ENCODE measurements at places on chromosomes 6 and 20.

DNA sequence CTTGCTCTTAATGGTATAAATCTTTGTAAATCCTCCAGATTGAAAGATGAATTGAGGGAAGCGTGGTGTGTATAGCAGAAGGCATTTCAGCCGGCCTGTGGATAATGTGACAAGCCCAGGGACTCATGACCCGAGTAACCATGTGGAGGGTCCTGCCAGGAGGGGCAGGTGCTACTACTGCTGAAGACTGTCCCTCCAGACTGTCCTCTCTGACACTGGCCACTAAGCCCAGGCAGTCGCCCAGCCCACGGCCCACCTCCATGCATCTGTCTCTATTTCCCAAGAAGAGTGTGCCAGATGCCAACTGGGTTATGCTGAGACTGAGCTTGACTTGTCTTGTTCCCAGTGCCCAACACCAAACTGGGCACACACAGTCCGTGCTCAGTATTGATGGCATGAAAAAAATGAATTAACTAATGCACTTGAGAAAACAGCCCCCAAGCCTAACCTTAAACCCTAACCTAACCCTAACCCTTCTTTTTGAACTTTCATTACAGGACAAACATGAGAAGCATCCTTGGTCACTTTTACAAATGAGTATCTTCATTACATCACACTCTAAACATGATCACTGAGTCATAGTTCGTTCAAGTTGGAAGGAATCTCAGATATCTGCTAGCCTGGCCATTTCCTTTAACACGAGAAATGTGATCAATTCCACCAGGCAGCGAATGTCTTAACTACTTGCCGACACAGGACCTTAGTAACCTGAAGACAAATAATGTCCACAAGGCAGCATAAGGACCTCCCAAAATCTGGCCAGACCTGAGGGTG is 182.2 kb upstream of the RREB1 start:
- no peak for DNase-seq

DNA sequence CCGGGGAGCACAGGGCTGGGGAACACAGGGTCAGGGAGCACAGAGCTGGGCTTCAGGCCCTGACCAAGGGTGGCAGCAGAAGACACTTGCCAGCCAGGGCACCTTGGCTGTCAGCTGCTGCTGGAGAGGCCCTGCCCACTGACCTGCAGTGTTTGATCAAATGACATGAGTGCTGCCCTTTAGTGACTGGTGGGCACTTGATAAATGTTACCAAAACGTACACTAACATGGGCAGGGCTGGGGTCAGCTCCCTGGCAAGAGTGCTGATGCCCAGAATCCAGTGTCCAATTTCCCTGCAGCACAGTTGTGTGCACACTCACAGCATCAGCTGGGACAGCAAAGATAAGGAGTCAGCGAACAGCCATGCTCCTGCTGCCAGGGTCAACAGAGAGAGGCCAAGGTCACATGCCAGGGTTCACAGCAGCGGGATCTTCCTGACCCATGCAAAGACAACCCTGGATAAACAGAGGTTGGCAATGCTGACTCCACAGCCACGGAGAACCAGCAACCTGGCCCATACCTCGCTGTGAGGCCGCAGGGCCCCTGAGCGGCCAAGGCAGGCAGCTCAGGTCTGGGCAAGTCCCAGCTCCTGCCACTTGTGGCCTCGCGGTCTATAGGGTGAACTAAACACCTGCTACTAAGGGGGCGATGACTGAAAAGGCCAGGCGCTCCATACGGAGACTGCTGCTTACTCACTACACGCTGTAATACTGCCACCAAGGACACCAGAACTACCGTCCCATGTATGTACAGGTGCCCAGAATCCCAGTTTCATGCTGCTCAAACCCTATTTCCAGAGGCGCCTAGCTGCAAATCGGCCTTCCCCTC is 46.3 kb downstream of the NINL start:
- DNase-seq, result no peak

DNA sequence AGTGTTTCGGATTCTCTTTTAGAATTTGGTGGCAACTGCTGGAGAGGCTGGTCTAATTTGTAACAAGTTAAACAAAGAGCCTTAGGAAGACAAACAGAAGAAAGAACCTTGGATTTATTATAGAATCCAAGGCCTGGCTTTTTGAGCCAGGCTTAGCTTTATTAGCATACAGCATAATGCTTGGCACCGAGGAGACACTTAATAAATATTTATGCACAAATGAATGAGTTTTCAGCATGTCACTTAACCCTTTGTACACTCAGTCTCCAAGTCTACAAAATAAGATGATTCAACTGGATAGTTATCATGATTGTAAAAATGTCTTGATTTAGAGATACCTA is 38.2 kb upstream of the AFDN start:
- DNase-seq, result no peak

DNA sequence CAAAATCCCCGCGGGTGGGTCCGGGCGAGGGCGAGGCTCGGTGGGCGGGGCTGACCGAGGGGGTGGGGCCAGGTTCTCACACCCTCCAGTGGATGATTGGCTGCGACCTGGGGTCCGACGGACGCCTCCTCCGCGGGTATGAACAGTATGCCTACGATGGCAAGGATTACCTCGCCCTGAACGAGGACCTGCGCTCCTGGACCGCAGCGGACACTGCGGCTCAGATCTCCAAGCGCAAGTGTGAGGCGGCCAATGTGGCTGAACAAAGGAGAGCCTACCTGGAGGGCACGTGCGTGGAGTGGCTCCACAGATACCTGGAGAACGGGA is 809 bp downstream of the HLA-G start:
- DNase-seq, result no peak

DNA sequence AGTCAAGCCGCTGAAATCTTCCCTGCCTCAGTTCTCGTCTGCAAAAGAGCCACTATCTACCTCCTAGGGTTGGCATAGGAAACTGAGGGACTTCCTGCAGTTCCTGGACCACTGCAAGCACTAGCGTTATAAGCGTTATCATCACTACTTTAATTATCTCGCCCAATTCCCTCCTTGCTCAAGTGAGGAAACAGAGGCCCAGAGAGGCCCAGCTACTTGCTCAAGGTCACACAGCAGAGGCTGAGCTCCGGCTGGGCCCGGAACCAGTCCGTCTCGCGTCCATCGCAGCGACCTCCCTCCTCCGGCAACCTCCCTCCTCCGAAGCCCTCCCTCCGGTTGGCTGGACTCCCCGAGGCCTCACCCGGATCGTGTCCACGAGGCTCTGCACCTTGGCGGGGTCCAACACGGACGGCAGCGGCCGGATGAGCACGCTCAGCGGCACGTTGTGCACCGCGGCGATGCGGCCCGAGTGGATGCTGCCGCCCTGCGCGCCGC is 338 bp downstream of the SRXN1 start:
- no peak for DNase-seq

- no peak for DNase-seq
Measured at GRCh38 chr6:161479376-161479775, 205.5 kb upstream of the AGPAT4 start.

DNA sequence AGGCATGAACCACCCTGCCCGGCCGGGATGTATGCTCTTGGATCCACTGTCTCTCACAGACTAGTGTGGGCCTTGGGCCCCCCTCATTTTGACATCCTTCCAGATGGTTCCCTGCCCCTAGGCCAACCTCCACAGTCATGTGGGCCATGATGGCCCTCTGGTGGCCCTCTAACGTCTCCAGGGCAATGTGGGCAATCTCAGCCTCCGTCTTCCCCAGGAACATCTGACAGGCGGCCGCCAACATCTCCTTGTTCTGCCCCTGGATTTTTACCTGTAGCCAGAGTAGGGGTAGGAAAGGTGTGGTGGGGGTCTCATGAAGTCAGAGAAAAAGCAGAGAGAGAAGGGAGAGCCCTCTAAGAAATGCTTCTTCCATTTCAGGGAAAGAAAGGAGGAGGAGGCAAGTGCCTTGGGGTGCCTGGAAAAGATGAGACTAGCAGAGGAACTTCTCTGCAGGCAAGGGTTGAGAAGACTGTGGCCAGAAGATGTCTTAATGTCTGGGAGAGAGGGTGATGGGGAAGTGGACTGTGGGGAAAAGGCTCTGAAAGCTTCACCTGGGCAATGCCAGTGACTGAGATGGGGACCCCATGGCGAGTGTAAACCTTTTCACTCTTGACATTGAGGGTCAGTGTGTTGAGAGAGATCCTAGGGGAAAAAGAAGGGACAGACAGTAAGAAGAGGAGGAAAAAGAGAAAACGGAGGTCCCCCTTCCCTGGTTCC is 1.3 kb downstream of the FLOT1 start:
- no peak for DNase-seq

- DNase-seq, result no peak
Measured at GRCh38 chr20:48807586-48808381, 20.0 kb downstream of the PREX1 start.

DNA sequence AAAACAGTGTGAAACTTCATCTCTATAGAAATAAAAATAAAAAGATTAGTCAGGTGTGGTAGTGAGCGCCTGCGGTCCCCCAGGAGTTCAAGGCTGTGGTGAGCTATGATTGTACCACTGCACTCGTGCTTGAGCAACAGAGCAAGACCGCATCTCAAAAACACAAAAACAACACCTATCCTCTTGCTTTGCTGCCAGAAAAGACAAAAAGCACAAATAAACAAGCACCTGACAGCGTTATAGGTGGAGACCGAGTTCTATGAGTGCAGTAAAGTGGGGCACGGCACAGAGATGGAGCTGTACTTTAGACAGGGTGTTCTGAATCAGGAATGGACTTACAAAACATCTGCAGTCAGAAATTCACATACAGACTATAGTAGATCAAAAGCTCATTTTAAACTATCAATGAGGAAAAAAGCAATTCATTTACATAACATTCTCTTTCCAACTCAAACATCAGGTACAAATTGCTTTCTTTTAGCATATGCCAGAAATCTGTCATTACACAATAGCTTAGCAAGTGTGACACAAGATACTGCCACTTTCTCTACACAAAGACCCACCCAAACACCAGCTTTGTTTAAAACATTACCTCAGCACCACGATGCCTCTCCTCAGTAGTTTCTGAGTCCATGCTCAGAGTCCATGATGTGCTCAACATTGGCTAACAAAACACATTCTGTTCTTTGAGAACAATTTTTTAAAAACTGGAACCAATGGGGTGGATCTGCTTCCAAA is 10.1 kb downstream of the EZR start:
- DNase-seq, result no peak
